ENCODE measurements at places on chromosomes 3 and 15. TPM values are rescaled to one million over a fixed set of nuclear protein-coding genes. Genes with fewer than 3 reads are reported as not detected.

Gene ADGRG7
- polyA plus RNA-seq = not detected

Gene CLEC3B
- polyA plus RNA-seq = 4.3 TPM

Gene TUSC7
- not detected for polyA plus RNA-seq

Gene FGF12
- polyA plus RNA-seq = not detected

Gene AGBL1
- not detected for polyA plus RNA-seq

Gene NR2F2
- polyA plus RNA-seq = 66.9 TPM

Data from AG04450 (cell line).